GM13977 (cell line): ENCODE measurements at places on chromosomes 5 and 9.

GRCh38 chr9:38127271-38127839 is 58.3 kb upstream of the SHB start:
- no peak for DNase-seq

GRCh38 chr9:98236901-98237487 is 18.5 kb downstream of the TBC1D2 start:
- DNase-seq = no peak

- no peak for DNase-seq
Observed at GRCh38 chr5:159650803-159651202, 265.5 kb upstream of the ADRA1B start.

DNA sequence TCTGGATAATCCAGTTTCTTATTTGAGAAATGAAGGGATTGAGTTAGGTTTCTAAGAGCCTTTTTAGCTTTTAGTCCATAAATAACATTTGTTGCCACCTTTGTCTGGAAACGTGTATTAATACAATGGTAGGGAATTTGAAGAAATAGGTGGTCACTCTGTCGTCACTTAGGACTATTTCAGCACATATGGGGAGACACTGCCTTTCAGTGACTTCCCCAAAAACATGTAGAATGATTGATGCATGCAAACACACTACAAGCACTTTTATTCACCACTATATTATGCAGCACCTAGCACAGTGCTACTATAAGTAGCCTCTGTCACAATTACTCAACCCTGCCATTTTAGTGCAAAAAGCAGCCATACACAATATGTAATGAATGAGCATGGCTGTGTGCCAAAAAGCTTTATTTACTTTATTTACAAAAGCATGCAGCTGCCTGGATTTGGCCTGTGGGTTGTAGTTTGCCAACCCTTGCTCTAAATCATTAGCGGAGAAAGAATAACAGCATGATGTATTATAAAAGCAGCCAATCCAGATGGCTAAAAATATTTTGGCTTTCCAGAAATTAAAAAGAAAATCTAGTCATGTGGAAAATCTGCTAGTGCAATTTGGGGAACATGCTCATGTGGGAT is 154.2 kb upstream of the HMHB1 start:
- no peak for DNase-seq

GRCh38 chr5:66814146-66814991 is 218.2 kb downstream of the MAST4 start:
- DNase-seq = peak; percentile 64

DNA sequence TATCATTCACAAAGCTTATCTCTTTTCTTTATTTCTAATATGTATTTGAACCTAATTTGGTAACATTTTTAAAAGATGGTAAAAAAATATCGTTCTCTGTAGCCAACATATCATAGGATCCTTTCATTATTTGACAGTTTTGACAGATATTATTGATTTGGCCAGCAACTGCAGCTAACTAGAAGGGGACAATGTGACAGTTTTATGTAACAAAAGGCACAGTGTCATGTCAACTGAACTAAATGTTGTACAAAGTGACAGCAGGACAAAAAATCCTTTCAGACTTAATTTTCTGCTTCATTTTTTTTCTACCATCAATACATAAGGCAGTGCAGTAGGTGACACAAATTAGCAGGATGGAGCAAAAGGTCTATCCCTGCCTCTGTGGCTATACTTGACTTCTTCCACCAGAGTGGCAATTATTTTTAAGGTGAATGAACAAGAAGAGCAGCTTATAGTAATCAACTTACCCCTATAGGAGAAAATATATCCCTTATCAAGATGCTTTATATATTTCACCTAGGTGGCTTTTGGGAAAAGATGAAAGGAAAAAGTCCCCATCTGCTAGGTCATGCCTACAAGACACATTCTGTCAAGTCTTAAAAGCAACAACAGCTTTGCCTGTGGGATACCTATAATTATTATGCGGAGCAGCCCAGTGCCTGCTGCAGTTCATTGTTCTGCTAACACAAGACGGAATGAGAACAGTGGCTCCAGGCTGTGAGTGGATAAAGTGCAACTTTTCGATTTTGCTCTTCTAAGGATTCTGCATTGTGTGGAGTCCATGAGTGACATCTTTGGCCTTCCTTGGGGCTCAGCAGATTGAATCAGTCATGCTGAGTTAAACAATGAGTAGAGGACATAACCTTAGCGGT is 694.9 kb downstream of the ISL1 start:
- DNase-seq = no peak

DNA sequence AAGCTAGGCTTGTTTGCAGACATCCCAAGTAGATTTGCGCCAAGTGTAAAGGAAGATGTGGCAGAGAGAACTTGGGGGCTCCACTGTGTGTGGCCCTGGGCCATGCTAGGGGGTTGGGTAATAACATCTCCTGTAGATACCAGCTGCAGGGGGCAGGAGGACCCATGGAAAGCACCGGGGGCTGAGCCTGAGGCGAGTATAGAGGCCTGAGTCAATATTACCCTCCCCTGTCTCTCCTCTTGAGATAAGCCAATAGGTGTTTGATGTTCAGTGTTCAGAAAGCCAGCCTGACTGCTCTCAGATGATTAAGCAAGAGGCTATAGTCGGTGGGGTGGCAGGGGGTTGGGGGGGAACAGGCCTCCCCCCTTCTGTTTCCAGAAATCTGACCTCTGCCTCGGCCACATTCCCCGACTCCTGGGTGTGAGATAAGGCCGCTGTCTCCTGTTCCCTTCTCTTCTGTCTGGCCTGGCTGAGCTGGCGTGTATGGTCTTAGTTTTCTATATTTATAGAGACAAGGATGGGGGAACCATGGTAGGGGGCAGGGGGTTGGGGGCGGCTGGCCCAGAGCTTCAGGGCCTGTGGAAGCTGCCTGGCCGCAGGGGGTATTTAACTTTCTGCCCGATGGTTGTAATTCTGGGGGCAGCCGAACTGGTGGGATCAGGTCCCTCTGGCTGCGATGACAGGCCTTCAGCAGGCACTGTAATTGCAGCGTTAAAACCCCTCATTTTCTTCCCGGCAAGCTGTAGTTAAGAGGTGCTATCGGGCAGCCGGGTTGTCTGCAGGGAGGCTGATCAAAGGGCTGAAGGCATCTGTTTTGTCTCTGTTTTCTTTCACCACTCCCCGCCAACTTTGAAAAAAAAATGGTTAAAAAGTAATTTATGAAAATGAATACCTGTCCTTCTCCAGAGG is 292.0 kb downstream of the NSG2 start:
- DNase-seq = no peak
